Effector memory CD8-positive, alpha-beta T cell (primary cell): ENCODE measurements at places on chromosomes 1 and 21.
A peak's percentile ranks its signal among the peaks of the same experiment; 100 is the strongest.

DNA sequence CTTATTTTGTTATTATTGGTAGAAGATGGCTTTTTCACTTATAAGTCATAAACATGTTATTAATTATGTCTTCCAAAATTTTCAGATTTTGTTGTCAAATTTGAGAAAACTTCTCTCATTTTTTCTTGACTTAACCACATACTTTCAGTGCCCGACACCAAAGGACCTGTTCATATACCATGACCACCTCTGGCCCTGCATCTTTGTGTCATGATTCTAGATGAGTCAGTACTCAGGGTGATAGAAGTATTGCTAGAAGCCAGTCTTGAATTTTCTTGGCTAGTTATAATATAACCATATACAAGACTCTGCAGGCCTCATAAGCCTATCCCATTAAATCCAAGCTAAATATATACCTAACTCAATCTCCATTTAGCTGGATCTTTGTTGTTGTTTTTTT lies 35.4 kb upstream of the DPH5 start:
- DNase-seq: no peak

DNA sequence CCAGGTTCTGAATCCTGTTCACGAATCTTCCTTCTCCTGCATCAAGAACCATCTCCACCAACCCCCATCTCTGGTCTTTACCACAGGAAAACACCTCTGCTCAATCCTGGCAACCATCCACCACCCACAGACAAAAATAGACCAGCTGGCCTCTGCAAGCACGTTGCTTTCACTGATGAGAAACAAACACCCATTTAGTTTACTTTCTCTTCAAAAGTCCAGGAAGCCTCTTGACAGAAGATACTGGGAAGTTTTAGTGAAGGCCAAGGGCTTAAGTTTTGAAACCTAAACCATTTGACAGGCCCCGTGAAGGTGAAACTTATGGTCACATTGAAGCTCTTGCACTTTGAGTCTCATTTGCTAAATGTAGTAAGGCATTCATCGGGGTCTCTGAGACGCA lies 122.6 kb upstream of the PPP2R5A start:
- DNase-seq: peak; percentile 19

DNA sequence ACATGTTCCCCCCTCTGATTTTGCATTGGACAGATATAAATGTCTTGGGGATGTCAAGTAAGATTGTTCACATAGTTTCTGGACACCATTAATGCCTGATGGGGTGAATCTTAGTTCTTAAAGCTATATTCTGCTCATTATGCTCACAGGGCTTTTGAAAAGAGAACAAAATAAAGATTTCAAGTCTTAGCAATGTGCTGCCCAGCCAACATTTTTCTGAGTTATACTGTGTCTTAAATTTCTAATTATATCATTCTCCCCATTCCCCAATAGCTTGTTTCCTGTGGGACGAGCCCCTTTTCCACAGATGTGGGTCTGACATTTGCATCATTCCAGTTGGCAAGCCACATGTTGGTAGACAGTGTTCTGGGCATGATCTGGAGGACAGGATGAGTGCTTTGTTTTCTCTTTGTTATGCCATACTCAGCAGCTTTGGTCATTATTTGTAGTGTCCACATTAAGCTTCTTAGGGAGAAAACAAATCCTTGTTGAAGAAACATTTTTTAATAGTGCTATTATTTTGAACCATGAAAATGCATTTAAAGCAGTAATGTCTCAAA lies 32.8 kb downstream of the MTARC1 start:
- DNase-seq: no peak

DNA sequence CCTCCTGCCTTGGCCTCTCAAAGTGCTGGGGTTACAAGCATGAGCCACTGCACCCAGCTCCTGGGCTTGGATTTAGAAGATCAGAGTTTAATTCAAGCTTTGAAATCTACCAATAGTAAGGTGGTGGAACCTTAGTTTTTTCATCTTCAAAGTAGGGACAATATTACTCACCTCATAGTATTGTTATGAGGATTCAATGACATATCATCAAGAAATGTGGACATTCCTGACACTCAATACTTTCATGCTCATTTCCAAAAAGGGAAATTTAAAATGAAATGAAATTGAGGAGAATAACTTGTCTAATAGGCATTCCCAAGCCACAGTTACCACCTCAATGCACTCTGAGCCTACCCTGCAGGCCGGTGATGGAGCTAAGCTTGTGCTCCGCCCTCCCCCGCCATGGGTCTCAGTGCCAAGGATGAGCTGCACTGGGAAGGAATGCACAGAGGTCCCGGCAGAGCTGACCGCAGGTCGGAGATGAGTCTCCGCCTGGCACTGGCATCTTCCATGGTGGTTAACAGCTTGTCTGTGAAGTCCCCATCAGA lies 56.5 kb upstream of the BCAR3 start:
- DNase-seq: no peak

GRCh38 chr1:92476071-92476631 lies 10.6 kb downstream of the GFI1 start:
- DNase-seq: peak; percentile 52

GRCh38 chr1:30140566-30140965 lies 582.8 kb downstream of the MATN1 start:
- DNase-seq: no peak

GRCh38 chr21:26409735-26410134 lies 163.4 kb downstream of the CYYR1 start:
- no peak for DNase-seq

DNA sequence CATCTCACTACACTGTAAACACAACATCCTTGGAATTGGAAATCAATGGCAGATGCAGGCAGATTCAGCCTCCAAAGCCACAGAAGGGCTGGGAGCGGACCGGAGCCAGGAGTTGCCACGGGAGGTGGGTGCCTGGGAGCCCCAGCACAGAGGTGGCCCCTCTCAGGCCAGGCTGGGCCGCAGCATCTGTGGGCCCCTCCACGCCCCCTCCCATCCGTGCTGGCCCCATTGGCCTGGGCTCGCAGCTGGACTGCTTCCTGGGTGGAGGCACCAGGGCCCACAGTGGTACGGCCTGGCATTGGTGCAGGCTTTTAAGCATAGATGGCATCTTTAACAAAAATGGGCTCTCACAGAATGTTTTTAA lies 64.2 kb downstream of the SLX9 start:
- no peak for DNase-seq

- no peak for DNase-seq
Measured at GRCh38 chr1:157183870-157184269, 45.7 kb upstream of the ETV3 start.

DNA sequence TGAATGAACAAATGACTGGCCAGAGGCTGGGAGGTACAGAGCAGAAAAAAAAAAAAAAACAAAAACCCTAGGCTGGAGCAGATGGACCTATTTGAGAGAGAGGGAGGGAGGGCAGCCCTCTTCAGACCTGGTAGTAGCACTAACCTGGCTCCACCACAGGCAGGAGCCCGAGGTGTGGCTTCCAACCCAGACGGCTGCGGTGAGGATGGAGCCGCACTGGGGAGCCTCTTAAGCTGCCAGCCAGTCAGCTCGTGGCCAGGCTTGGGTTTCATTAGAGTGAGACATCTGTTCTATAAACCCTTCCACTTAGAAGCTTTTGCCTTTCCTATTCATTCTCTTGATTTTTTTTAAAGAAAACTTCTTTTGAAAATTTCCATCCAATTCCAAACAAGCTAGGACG lies 16.8 kb downstream of the LGR6 start:
- DNase-seq: no peak

- DNase-seq: no peak
Measured at GRCh38 chr1:240232530-240232929, 140.8 kb downstream of the FMN2 start.

DNA sequence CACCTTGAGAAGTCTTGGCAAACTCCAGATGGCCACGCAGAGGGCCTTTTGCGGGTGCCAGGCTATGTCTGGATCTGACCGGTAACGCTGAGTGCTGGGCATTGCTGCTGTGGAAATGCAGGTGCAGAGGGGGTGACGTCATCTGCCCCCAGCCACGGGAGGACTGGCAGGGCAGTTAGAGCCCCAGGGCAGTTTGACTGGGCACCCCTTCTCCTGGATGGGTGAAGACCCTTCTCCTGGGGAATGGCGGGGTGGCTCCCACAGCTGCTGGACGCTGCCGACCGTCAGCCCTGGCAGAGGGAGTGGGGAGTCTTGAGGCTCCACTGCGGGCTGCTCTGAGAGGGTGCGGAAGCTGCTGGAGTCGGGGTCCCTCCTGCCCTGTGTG lies 12.6 kb upstream of the EDN2 start:
- DNase-seq: no peak

- DNase-seq: no peak
Measured at GRCh38 chr1:234216116-234216703, 157.0 kb upstream of the COA6 start.

- no peak for DNase-seq
Measured at GRCh38 chr1:202642619-202643291, 67.5 kb downstream of the SYT2 start.

DNA sequence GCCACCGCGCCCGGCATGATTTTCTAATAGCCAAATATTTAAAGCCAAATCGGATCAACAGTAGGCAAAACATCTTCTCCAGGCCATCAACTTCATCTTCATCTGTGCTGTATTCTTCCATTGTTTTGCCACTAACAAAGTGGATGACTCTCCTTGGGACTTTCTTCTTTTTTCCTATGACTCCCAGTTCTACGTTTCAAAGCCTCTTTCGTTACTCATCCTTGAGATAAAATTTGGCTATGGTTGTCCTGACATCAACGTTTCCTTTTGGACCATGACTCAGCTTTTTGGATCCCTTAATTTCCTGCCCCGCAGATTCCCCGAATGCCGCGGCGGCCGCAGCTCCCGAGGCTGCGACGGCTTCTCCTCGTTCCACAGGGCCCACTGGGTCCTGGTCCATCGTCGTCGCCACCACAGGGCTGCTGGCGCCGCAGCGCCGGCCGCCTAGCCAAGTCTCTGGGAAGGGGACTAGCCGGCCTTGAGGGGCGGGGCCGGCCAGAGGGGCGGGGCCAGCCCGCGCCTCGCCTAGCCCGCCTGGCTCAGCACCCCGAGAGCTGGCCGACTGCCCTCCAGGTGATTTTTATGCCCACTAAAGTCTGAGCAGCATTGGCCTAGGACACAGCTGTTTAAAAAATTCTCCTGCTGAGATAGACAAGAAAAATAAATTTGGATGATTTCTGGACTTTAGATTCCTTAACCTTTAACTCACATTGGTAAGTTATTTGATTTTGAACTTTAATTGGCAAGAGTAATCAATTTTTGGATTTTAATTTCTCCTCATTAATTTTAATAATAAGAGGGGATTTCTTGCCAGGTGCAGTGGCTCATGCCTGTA lies 93.9 kb downstream of the ADCY10 start:
- no peak for DNase-seq

GRCh38 chr1:63068626-63069025 lies 253.7 kb upstream of the FOXD3 start:
- DNase-seq: no peak

- DNase-seq: peak; percentile 7
Measured at GRCh38 chr1:202806845-202807450, 1.3 kb downstream of the KDM5B start.

GRCh38 chr1:100861379-100861778 lies 33.3 kb downstream of the EXTL2 start:
- DNase-seq: no peak

- DNase-seq: no peak
Measured at GRCh38 chr1:211708926-211709325, 33.5 kb upstream of the NEK2 start.

- DNase-seq: no peak
Measured at GRCh38 chr1:74468982-74469603, 43.3 kb downstream of the LRRC53 start.

- DNase-seq: no peak
Measured at GRCh38 chr1:67264899-67265298, 42.8 kb upstream of the IL12RB2 start.

DNA sequence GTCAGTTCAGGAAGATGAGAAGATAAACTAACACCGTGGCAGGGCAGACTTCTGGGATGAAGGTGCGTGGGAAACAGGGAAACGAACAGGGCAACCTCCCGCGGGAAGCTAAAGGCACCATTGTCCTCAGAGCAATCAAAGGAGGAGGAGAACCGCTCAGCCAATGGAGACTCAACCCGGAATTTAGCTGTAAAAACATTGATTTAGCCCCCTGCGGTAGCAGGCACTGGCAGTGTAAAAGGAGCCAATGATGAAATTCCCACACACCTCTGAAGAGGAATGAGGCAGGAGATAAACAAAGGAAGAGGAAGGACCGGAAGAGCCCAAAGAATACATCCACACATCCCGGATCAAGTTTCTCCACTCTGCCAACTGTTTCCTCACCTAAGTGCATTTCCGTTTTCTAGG lies 19.5 kb downstream of the HLCS start:
- DNase-seq: no peak

DNA sequence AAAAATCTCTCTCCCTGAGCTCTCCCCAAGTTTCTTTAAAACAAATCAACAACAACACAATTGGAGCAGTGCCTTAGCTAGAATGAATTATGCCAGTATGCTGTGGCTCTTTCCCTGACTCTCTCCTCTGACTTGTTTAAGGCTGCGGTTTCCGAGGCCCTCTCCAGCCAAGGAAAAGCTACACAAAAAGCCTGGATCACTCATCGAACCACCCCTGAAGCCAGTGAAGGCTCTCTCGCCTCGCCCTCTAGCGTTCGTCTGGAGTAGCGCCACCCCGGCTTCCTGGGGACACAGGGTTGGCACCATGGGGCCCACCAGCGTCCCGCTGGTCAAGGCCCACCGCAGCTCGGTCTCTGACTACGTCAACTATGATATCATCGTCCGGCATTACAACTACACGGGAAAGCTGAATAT lies 1.9 kb downstream of the S1PR1 start:
- DNase-seq: peak; percentile 87

DNA sequence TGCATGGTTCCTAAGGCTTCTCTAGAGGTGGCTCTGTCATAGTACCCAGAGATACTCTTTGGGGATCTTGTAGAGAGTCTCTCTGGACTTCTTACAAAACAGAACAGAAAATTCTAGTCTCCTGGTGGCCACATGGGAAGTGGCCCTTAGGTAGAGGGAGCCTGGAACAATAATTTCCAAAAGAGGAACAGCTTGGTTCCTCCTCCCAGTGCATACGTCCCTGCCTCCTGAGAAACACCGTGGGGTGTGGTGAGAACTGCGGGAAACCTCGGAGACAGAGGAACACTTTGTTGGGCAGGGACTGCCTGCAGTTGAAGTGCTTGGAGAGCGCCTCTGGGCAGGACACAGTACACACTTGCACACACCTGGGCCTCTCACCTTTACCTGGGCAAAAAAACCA lies 38.8 kb upstream of the EPHA8 start:
- DNase-seq: no peak

GRCh38 chr1:87449348-87449963 lies 120.8 kb downstream of the LMO4 start:
- no peak for DNase-seq

- DNase-seq: no peak
Measured at GRCh38 chr1:155706139-155706538, 17.2 kb downstream of the DAP3 start.
